ENCODE measurements at places on chromosomes 2 and 18.

DNA sequence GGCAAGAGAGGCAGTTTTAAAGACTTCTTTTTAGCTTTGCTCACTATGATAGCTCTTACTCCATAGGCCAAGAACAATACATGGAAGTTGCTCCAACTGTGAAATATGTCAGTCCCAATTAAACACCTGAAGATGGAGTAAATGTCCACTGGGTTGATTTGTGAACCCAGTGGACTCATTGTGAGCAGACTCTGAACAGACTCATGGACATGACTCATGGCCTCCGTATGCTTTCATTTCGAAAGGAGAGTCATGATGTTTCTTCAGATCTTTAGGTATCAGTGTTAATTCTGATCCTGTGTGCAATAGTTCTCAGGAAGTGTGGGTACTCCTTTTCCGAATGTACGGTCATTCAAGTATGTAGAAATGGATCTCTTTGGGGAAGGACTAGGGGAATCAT is 5.4 kb upstream of the CWC22 start:
- DNase-seq: no peak

- DNase-seq: no peak
Measured at GRCh38 chr2:23286031-23286757, 98.8 kb upstream of the KLHL29 start.

DNA sequence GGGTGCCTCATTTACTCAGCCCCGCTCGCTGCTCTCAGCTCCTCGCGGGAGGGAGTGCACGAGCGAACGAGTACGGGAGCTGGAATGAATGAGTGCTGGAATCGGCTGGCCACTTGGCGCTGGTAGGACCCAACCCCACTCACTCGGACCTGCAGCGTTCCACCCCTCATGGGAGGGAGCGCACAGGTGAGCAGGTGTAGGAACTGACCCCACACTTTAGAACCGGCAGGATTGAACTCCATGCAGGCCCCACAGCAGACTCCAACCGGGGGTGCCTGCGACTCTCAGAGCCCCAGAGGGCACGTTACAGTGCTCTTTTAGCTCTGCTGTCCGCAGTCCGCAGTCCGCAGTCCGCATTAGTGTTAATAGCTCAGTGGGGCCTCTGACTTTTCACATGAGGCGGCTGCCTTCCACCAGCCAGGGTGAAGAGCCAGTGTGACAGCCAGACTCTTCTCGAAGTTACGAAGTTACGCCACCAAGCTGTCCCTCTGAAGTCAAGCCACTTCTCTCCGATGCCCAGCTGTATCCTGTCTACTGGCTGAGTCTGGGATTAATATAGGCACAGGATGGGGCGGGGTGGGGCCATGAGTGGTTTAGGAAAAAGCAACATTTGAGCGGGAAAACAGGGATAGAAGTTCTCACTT is 102.7 kb upstream of the ARHGAP15 start:
- no peak for DNase-seq

GRCh38 chr2:144812288-144812687 is 292.4 kb upstream of the ZEB2 start:
- no peak for DNase-seq

GRCh38 chr2:25072606-25073005 is 30.7 kb downstream of the EFR3B start:
- no peak for DNase-seq

- peak; percentile 69 for DNase-seq
Measured at GRCh38 chr2:197804049-197804757, at the start of gene PLCL1. PLCL1 (plus strand) TSS chr2:197804593.

DNA sequence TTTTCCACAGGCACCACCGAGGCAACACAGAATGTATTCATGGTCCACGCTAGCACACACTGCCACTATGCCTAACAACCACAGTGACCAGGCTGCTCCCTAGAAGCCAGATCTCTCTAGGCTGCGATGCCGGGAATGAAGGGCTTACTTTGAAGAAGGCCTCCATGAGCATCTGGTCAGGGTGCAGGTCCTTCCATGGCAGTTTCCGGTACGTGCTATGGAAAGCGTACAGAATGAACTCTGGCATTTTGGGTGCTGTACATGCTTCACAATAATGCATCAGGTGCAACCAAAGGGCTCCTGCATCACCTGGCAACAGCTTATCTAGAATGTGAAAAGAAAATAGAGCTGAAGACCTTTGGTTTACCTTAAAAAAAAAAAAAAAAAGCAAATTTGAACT is 44.9 kb downstream of the SIGLEC15 start:
- DNase-seq: no peak

GRCh38 chr2:226267516-226268289 is 531.9 kb downstream of the IRS1 start:
- no peak for DNase-seq

GRCh38 chr2:66495788-66496640 is 61.1 kb downstream of the MEIS1 start:
- DNase-seq: no peak

GRCh38 chr2:239693761-239694415 is 293.1 kb upstream of the HDAC4 start:
- no peak for DNase-seq

DNA sequence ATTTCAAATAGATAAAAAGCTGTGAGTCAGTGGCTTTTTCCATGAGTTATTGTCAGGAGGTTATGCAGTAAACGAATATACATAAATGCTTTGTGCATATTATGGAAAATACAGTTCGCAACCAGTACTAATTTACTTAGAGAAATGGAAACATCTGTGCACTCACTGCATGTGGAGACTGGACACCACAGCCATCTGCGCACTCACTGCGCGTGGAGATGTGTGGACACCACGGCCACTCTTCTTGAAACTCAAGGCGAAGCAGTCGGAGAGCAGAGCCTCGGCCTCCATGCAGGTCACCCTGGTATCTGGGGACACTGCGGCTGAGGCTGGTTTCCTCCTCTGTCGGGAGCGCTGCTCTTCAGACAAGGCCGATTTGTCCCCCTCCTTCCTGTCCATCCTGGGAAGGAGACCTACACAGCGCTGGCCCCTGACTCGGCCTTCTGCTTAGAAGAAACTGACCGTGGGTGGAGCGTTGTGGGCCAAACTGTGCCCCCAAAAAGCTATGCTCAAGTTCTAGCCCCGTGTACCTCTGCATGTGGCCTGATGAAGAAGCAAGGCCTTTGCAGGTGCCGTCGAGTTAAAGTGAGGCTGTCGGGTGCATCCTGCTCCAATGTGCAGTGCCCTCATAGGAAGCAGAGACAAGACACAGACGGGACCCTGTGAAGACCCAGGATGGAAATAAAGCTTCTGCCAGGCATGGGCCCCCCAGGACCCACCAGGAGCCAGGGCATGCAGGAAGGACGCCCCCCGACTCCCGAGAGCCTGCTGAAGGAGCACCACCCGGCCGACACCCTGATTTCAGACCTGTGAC is 88.0 kb downstream of the TPO start:
- no peak for DNase-seq

- no peak for DNase-seq
Measured at GRCh38 chr2:43842866-43843226, 4.1 kb downstream of the ABCG8 start.

DNA sequence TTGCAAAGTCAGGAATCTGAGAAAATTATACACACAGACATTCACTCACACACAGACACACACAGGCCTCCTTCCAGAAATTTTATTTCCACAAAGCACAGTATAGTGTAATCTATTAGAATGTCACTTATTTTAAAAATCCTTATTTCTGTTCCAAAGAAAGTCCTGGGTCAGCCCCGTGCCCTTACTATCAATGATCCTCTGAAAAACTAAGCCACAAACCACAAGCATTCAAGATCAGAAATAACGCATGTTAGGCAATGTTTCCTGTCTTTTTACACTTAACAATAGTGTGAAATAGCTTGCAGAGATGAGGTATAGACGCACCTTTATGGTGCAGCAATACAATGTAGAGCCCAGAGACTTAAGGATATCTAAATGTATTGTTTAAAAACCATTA is 25.8 kb downstream of the TBC1D8 start:
- no peak for DNase-seq

- no peak for DNase-seq
Measured at GRCh38 chr2:69639266-69639665, 4.3 kb downstream of the AAK1 start.

GRCh38 chr2:141611981-141612380 is 518.8 kb downstream of the LRP1B start:
- DNase-seq: no peak

- no peak for DNase-seq
Measured at GRCh38 chr2:214489181-214489580, 78.3 kb downstream of the VWC2L start.

DNA sequence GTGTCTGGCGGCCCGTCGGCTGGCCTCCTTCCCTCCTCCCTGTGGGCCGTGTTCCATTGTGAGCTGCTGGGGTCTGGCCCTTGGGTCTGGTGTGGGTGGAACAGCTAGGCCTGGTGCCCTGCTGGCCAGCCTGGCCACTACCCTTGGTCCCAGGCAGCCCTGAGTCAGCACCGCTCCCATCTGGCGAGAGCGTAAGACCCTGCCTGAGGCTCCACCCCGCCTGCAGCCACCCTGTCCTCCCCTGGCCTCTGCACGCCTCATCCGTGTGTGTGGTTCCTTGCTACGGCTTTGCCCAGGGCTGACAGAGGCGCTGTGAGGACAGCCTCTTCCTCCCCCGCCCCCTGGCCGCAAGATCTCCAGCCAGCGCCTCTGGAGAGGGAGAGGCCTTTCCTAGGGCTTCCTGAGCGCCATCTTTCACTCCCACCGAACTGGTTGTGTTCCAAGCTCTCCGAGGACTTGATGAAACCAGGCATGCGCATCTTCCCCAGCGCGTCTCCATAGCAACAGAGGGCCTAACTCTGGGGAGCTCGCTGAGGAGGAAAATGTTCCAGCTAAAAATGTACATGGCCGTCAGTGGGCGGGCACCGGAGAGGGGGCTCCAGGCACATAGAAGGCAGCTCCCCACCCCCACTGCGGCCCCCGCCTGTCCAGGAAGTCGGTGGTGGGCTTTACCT is 83.0 kb downstream of the STPG4 start:
- no peak for DNase-seq

DNA sequence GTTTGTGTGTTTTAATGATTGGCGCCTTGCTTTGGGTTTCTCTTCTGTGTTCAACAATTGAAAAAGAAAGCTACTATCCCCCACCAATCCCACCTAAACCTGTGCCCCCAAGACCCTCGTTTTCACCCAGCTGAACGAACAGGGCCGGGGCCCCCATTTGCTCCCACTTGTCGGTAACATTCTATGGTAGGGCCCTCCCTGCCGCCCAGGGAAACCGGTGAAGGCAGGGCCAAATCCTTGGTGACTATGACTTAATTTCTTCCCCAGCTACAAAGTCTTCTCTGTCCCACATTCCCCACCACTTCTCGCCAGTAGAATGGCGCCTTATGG is 598 bp upstream of the SNRNP200 start:
- no peak for DNase-seq

DNA sequence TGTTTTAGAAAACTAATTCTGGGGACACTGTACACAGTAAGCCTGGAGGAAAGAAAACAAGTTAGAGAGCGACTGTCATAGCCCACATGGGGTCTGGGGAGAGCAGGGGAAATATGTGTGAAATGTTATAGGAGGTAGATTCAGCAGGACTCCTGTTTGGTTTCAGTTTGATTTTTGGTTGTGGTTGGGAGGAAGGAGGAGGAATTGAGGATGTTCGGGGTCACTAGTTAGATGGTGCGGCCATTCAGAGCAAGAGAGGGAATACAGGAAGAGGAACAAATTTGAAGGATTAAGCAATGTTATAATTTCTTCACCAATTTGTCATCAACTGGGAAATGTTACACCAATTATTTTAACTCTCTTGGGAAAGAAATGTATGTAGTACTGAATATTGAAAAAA is 25.1 kb downstream of the TTC39C start:
- DNase-seq: no peak

DNA sequence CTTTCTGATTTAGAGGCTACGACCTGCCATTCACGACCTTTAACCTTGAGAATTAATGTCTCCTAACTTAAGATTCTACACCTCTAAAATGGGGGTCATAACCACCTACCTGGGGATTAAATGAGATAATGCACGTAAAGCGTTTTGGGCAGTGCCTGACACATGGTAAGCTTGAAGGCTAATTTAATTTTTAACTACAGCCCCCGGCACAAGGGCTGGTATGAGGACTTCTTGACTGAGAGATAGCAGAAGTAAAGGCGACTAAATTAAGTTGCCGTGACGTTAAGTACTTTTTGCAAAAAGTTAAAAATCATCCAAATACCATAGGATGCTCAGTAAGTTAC is 549 bp downstream of the MRPL35 start:
- no peak for DNase-seq

DNA sequence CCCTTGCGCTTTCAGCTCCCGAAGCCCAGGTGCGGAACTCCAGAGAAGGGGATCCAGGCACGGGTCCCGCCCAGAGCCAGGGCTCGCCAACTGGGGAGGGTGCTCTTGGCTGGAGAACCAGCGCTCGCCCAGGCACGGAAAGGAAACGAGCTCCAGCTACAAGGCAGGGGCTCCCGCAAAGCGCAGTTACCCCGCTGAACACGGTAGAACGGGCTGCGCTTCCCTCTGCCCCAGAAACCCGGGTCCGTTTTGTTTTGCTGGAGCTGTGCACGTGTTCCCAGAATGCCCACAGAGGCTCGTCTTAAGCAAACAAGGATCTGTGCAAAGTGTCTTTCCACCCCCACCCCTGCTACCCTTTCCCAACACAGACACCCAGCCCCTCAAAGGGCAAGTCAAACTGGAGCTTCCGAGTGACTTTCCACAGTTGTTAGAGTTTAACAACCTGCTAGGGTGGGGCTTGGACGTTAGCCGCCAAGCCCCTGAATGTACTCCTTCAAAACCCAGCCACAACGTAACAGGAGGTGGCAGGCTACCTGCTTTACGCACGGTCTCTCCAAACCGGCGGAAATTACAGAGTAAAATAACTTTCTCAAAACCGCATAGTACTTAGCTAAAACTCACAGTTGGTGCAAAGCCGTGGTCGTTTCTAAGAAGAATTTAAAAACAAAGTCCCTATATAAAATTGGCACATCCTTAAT is 775 bp downstream of the RNF125 start:
- DNase-seq: peak; percentile 24

DNA sequence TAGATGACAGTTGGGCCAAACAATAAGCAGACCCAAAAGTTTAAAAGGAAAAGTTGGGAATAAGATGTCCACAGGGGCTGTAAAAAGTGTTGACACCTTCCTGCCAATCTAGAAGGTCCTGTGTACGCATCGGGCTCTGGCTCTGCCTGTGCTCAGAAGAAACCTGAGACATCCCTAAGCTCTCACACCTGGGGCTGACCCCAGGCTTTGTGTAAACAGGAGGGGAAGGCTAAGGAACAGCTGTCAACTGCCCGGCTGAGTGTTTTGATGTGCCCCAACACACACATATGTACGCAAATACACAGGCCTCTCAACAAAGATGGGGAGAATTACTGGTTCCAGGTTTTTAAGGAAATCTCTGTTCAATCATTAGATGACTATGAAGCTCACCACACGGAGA is 59.5 kb downstream of the TMEM131 start:
- no peak for DNase-seq

GRCh38 chr2:206688990-206689389 is 29.2 kb downstream of the DYTN start:
- DNase-seq: no peak

- no peak for DNase-seq
Measured at GRCh38 chr2:181674461-181674860, 5.9 kb downstream of the NEUROD1 start.

Data from stimulated activated CD4-positive, alpha-beta T cell treated with anti-CD3 and anti-CD28 coated beads, TNF-alpha, amount 100 ng/mL, for 4 hours (primary cell).